Right renal pelvis (tissue), 4 donors: ENCODE measurements at places on chromosomes 7 and 10. TPM values are rescaled to one million over a fixed set of nuclear protein-coding genes. Genes with fewer than 3 reads are reported as not detected.

The TOMM7 gene
- polyA plus RNA-seq, result 402 TPM

The CREB3L2 gene
- polyA plus RNA-seq, result 50.7 TPM

The CDHR1 gene
- 0.96 TPM for polyA plus RNA-seq

The PPP1R3A gene
- not detected for polyA plus RNA-seq

DNA sequence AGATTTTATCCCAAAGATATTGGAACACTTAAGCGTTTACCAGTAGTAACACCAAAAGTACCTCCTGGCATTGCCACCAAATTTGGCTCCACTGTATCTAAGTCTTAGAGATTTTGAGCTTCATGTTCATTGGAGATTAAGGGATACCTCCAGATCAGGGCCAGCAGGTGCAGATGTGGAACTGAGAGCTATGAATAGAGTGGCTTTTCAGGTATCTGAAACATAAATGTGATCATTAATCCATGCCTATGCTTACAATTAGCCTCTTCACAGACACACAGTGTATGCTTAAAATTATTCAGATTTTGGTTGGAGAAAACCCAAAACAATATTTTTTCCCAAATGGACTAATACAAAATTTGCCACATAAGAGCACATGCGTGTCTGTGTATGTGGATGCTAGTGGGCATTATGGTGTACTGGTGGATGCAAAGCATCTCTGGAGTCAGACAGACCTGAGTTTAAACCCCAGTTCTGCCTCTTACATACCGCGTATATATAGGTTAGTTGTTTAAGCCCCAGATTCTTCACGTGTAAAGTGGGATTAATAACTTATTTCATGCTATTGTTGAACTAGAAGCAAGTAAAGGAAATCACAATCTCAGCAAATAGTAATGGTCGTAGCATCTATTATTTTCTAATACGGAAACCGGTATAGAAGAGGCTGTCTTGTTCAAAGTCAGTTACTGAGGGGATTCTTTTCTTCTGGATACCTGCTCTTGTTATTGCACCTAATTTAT, 6.8 kb upstream of the LRRC4 start:
- no peak for DNase-seq

DNA sequence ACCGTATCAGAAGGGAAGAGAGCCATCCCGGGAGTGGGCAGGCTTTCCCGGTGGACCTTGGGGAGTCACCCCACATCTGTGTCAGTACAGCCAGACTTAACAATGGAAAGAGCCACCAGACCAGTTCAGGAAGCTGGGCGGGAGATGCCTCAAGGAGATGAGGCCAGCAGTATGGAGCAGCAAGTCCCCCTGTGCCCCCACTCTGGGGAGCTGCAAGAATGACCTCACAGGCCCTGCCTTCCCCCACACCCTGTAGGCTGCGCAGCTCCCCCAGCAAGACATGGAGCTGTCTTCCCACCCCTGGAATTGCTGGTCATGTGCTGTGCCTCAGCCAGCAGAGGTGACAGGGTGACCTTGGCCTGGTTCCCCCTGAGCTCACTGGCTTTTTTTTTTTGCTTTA, 76.8 kb upstream of the INSIG1 start:
- DNase-seq, result no peak

DNA sequence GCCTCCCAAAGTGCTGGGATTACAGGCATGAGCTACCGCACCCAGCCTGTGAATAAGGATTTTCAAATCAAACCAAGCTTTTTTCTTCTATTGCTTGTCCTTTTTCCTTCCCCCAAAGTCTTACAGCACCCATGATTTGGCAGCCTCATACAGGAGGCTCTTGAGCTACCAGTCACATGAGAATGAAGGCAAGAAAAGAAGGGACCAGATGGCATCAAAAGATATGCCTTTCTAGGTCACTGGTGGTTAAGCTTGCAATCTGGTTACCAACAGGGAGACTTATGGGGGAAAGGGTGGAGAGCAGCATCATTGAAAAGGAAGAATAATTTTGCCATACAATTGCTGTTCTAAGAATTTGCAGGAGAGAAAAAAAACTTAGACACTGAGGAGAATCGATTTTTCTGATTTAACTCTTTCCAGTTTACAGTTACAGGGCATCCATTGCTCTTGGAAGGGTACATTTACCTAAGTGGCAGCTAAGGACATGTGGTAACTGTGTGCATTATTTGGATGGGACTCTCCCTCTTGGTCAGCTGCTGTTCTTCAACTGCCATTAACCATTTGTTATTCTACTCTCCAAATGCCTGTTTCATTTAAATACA, 29.5 kb downstream of the SMNDC1 start:
- DNase-seq, result no peak

GRCh38 chr7:105875505-105875904, 894 bp downstream of the ATXN7L1 start:
- no peak for DNase-seq

DNA sequence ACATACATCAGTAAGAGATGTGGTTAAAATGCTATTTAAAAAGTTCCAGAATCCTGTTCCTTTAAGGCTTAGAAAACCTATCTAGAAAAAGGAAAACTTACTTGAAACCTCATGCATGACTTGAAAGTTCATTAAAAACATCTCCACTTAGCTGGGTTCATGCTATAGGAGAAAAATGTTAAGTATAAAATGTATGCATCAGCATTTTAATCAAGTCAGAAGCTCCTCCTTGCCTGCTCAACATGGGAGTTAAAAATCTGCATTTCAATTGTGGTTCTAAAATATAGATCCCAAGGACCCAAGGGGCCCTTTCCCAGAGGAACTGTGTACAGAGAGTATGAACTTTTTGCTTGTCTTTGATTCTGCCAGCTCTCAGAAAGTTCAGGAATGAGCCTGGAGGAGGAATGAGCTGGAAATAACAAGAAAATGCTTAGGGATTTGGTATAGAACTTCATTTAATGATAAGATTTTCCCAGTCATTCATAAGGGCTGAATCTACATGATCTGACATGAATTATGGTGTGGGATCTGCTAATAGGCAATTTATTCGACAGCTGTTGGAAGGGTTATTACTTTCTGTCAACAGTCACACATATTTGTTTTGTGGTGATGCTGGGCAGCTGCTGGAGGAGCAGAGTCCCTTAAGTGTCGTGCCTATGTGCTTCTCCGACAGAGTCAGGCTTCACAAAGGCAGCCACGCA, 85.6 kb upstream of the MTPN start:
- no peak for DNase-seq
